ENCODE measurements at places on chromosomes 3 and 15.
A peak's percentile ranks its signal among the peaks of the same experiment; 100 is the strongest.

- no peak for DNase-seq
These were observed 10.3 kb upstream of the MCF2L2 start for GRCh38 chr3:183438735-183439134.

DNA sequence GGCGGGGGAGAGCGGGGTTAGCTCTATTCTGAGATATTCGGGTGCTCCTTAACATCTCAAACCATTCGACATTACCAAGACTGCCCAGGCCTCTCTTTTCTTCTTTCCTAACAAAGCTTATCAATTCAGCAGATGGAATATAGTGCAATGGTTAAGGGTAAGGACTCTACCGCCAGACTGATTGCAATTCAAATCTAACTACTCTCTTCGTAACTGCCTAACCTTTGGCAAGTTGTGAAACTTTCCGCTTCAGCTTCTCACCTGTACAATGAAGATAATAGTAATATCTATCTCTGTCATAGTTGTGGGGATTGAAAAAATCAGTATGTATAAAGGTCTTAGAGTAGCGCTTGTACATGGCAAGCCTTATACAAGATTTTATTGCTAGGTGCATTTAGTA, 972 bp downstream of the UBA5 start:
- DNase-seq: no peak

DNA sequence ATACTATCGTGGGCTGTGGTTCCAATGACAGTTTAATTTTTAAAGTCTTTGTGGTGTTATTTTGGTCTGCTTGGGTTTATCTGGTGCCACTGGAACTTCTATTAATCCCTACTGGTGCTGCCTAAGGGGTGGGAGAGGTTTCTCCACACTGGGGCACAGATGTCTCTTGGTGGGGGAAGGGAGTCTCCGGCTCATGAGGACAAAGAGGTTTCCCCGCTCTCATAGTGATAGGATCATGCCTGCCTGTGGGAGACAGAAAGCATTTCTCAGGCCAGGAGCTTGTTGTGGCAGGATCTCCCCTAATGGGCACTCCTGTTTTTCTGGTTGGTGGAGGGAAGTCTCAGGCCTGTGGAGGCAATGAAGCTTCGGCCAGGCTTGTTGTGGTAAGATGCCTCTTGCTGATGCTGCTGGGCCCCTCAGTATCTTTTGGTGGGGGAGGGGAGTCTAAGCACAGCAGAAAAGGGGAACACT, 84.3 kb upstream of the THRB start:
- no peak for DNase-seq

- DNase-seq: peak; percentile 73
These were observed 3.6 kb downstream of the PDIA3 start for GRCh38 chr15:43749690-43750345.

GRCh38 chr15:39774688-39775267, 7.9 kb downstream of the FSIP1 start:
- DNase-seq: peak; percentile 55

GRCh38 chr3:171228240-171228639, 201.7 kb upstream of the SLC2A2 start:
- no peak for DNase-seq
